Activated naive CD8-positive, alpha-beta T cell treated with anti-CD3 and anti-CD28 coated beads, Interleukin-2, amount 10 ng/mL, durations not matched to agents 7 days and 5 days (primary cell): ENCODE measurements at places on chromosomes 5 and 9. TPM values are rescaled to one million over a fixed set of nuclear protein-coding genes. Genes with fewer than 3 reads are reported as not detected.
A peak's percentile ranks its signal among the peaks of the same experiment; 100 is the strongest.

- peaks cover 2% of the 10 kb centered on the region for H3K27me3 ChIP-seq
- DNase-seq = no peak
- peaks cover 15% of the 10 kb centered on the region for H3K4me1 ChIP-seq
Measured at GRCh38 chr9:37968228-37968701, 64.3 kb upstream of the SLC25A51 start.

The SLIT3 gene
- total RNA-seq = not detected

The SLC34A1 gene
- 2.1 TPM for total RNA-seq

DNA sequence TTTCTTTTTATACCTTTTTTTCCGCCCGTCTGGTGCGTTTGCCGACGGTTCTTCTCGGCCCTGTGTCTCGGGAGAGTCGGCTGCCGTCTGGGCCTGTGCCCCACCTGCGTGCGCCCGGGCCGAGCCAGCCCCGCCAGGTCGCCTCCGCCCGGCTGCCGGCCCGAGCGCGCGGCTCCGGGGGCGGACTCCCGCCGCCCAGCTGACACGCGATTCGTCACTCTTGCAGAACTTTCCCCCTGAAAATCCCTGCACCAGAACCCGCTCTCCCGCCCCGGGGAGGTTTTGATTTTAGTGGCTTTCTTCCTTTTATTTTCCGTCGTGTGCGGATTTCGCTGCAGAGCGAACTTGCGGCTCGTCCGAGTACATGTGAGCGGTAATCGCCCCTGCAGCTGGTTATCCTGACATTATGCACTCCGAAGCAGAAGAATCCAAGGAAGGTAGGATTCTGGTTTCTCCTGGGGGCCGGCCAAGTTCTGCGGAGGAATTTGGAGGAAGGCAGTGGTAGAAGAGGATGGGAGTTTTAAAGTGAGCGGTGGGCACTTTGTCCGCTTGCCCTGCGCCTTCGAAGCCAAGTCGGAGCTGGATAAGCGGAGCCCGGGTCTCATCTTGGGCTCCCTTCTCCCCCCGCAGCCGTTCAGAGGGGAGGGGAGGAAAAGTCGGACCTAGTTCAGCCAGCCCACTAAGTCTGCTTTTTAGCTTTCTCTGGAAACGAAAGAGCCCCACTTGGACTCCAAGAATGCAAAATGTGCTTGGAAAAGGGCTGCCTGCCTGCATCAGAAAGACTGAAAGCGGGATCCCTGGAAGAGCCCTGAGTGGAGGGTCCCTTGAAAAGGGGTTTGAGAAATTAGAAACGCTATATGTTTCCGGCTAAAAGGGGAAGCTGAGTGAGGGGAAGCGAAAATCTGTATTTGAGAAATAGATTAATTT, at the start of gene TNFAIP8:
Gene TNFAIP8 (plus strand): TSS at position 335 of the 927 bp plus-strand sequence. CDS start 72 bp downstream, at position 407.
- H3K36me3 ChIP-seq = peaks cover 19% of the 10 kb centered on the region
- H3K27me3 ChIP-seq = no peaks in the 10 kb centered on the region

- H3K36me3 ChIP-seq = peaks cover 1% of the 10 kb centered on the region
- H3K4me3 ChIP-seq = no peak overlapping the region
- no peak for DNase-seq
- peaks cover 18% of the 10 kb centered on the region for H3K4me1 ChIP-seq
- H3K27me3 ChIP-seq = no peaks in the 10 kb centered on the region
Measured at GRCh38 chr9:98173181-98173580, 19.3 kb downstream of the CORO2A start.

The PCDHA5 gene
- not detected for total RNA-seq

GRCh38 chr5:82298668-82299067, 20.5 kb upstream of the RPS23 start:
- H3K4me3 ChIP-seq = no peak overlapping the region
- no peak overlapping the region for H3K27ac ChIP-seq
- no peaks in the 10 kb centered on the region for H3K4me1 ChIP-seq
- no peak for DNase-seq

- H3K27me3 ChIP-seq = no peaks in the 10 kb centered on the region
- H3K27ac ChIP-seq = no peak overlapping the region
- no peak for DNase-seq
- no peaks in the 10 kb centered on the region for H3K4me1 ChIP-seq
Measured at GRCh38 chr5:85049020-85049419, 664.3 kb upstream of the EDIL3 start.

The TMEM215 gene
- total RNA-seq = not detected

GRCh38 chr9:38066914-38067858, 1.8 kb downstream of the SHB start:
- DNase-seq = peak; percentile 36
- H3K27me3 ChIP-seq = peaks cover 46% of the 10 kb centered on the region
- H3K36me3 ChIP-seq = no peaks in the 10 kb centered on the region
- peak overlapping the region; percentile 67 for H3K27ac ChIP-seq

DNA sequence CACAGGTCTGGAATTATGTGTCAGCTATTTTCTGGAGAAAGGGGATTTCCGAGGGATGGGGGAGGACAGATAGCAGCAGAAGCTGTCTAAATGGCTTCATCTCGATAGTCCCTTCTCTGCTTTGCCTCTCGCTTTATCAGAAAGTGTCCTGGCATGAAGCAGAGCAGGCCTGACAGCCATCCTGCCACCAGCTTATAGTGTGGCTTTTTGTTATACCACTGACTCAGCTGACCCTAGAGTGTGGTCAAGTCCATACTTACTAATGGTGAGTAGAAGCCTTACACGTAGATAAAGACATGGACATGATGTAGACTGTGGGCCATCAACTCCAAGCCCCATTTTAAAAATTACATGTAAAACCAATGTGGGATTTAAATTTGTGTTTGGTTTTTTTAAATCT, 50.0 kb downstream of the RCL1 start:
- peaks cover 4% of the 10 kb centered on the region for H3K4me1 ChIP-seq
- no peak overlapping the region for H3K27ac ChIP-seq
- no peak for DNase-seq

The B4GALT7 gene
- total RNA-seq = 28.5 TPM

The NDST1 gene
- total RNA-seq = 1.9 TPM

- no peak for DNase-seq
- H3K27ac ChIP-seq = no peak overlapping the region
- no peak overlapping the region for H3K4me3 ChIP-seq
- H3K27me3 ChIP-seq = peaks cover 3% of the 10 kb centered on the region
- H3K4me1 ChIP-seq = no peaks in the 10 kb centered on the region
- no peaks in the 10 kb centered on the region for H3K36me3 ChIP-seq
Measured at GRCh38 chr9:135611142-135611874, 28.0 kb downstream of the GLT6D1 start.

- peaks cover 2% of the 10 kb centered on the region for H3K4me1 ChIP-seq
- H3K4me3 ChIP-seq = no peak overlapping the region
- H3K36me3 ChIP-seq = peaks cover 19% of the 10 kb centered on the region
- H3K27me3 ChIP-seq = no peaks in the 10 kb centered on the region
Measured at GRCh38 chr5:37417347-37417746, 38.2 kb downstream of the WDR70 start.

GRCh38 chr9:131312822-131313770, 23.6 kb downstream of the PLPP7 start:
- no peak overlapping the region for H3K27ac ChIP-seq
- no peaks in the 10 kb centered on the region for H3K36me3 ChIP-seq
- no peak overlapping the region for H3K4me3 ChIP-seq
- DNase-seq = no peak
- H3K27me3 ChIP-seq = peaks cover 2% of the 10 kb centered on the region

The NUTM2G gene
- not detected for total RNA-seq

DNA sequence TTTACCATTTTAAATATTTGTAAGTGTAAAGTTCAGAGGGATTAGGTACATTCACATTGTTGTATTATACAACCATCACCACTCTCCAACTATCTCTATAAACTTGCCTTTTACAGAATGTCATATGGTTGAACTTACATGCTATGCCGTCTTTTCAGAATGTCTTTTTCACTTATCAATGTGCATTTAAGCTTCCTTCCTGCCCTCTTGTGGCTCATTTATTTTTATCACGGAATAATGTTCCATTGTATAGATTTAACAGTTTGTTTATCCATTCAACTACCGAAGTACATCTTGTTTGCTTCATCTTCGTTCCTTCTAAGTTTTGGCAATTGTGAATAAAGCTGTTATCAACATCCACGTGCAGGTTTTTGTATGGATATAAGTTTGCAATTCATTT, 133.3 kb upstream of the C6 start:
- H3K27ac ChIP-seq = no peak overlapping the region
- H3K36me3 ChIP-seq = no peaks in the 10 kb centered on the region
- H3K27me3 ChIP-seq = no peaks in the 10 kb centered on the region
- H3K4me1 ChIP-seq = no peaks in the 10 kb centered on the region
- DNase-seq = no peak

GRCh38 chr9:3238236-3238635, 287.6 kb downstream of the RFX3 start:
- peaks cover 8% of the 10 kb centered on the region for H3K4me1 ChIP-seq
- H3K4me3 ChIP-seq = no peak overlapping the region
- no peak for DNase-seq
- no peaks in the 10 kb centered on the region for H3K36me3 ChIP-seq

DNA sequence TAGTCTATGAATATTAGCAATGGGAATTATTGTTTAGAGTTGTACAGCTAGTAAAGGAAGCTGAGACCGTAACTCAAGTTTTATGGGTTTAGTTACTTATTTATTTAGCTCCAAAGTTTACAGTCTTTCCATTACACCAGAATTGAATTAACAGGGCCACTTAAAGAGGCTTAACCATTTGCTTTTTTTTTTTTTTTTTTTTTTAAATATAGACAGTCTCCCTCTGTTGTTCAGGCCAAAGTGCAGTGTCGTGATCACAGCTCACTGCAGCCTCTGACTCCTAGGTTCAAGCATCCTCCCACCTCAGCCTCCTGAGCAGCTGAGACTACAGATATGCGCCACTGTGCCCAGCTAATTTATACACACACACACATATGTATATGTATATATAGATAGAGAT, 1.4 kb upstream of the TTC1 start:
- H3K4me1 ChIP-seq = peaks cover 20% of the 10 kb centered on the region
- H3K4me3 ChIP-seq = no peak overlapping the region
- H3K27ac ChIP-seq = no peak overlapping the region

DNA sequence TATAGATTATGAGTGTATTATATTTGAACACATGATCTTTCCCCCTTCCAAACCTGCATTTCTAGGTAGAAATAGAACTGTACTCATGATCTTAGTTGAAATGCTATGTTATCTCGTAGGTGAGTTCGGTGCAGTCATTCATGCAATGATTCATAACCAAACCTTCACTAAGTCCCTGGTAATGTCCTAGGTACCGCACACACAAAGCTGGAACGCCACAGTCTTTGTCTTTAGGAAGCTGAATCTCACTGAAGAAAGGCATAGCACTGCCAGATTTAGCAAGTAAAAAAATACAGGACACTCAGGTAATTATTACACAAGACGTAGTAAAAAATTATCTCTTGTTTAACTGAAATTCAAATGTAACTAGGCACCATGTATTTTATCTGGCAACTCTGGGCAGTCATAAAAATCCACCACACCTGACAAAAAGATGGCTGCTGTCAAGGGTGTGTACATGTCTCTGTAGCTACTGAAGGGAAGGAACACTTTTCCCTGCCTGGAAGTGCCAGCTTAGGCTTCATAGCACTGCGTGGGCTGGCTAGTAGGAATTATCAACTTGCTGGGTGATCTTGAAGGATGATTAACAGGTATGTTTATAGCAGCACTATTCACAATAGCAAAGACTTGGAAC, 28.0 kb upstream of the TXN start:
- no peaks in the 10 kb centered on the region for H3K27me3 ChIP-seq
- H3K36me3 ChIP-seq = no peaks in the 10 kb centered on the region
- H3K4me3 ChIP-seq = no peak overlapping the region
- H3K27ac ChIP-seq = no peak overlapping the region

DNA sequence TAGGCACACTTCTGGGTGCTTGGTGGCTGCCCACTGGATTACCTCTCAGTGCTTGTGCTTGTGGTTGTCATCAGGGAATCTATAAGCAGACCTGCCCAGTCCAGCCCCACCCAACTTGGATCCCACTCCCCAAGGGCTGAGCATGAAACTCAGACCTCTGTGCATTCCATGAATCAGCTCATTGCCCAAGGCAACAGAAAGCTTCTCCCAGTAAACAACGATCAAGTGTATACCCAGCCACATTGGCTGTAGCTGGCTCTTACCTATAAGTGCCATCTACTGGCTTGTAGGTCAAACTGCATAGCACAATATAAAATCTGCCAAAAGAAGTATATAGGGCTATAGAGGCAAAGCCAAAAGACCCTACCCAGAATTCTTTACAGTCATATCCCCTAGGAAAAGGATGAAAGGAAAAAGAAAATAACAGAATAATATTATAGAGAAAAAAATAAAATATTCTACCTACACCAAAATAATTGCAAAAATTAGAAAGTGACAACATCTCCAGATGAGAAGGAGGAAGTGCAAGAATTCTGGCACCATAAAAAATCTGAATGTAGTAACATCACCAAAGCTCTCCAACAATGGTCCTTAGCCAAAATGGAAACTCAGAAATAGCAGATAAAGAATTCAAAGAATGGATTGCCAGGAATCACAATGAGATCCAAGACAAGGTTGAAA, 321.0 kb upstream of the TRPC7 start:
- H3K27ac ChIP-seq = no peak overlapping the region
- H3K4me1 ChIP-seq = no peaks in the 10 kb centered on the region
- H3K4me3 ChIP-seq = no peak overlapping the region

The EQTN gene
- not detected for total RNA-seq

The PCDHB2 gene
- total RNA-seq = not detected

DNA sequence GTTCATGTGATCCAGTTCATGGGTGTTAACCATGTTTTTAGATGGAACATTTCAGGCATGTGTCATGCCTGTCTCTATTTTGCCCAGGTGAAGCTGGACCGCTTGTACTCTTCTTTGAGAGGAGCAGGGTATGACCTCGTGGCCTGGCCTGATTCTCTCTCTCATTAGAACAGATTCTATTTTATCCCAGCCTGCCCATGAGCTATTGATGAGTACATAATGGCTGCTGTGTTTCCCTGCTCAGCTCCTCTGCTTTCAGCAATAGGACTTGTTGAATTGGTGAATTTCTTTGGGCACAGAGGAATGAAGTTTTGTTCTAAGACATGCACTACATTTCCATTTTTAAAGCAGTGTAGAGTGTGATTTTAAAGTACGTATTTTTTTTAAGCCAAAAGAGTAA, 86.2 kb downstream of the HACD4 start:
- no peak for DNase-seq
- H3K27ac ChIP-seq = no peak overlapping the region
- peaks cover 8% of the 10 kb centered on the region for H3K36me3 ChIP-seq
- no peak overlapping the region for H3K4me3 ChIP-seq

DNA sequence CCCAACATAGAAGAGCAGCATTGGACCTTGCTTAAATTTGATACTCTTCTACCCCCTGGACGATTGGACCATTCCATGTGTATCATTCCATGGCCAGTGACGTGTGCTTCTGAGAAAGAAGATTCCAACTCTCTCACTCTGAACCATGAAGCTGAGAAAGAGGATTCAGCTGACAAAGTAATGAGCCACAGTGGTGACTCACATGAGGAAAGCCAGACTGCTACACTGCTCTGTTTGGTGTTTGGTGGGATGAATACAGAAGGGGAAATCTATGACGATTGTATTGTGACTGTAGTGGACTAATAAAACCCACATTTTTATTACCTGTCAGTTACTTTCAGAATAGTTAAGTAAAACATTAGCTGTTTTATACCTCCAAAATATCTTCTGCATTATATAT, 7.5 kb downstream of the HSPA5 start:
- DNase-seq = no peak
- H3K27me3 ChIP-seq = no peaks in the 10 kb centered on the region
- no peak overlapping the region for H3K4me3 ChIP-seq

The WDR38 gene
- not detected for total RNA-seq

The GNE gene
- 17.1 TPM for total RNA-seq
